Left colon (tissue), 2 donors: ENCODE measurements at places on chromosomes 6 and 20. TPM values are rescaled to one million over a fixed set of nuclear protein-coding genes. Genes with fewer than 3 reads are reported as not detected.

The RAET1L gene
- total RNA-seq: not detected

The TAB2 gene
- 69.5 TPM for total RNA-seq

The ISM1 gene
- 0.18 TPM for total RNA-seq

The RBBP8NL gene
- total RNA-seq: 6.7 TPM

The SH3BGRL2 gene
- total RNA-seq: 157 TPM

The ALDH8A1 gene
- total RNA-seq: 0.55 TPM

The GSTA5 gene
- total RNA-seq: not detected

The NOP56 gene
- 85.3 TPM for total RNA-seq

DNA sequence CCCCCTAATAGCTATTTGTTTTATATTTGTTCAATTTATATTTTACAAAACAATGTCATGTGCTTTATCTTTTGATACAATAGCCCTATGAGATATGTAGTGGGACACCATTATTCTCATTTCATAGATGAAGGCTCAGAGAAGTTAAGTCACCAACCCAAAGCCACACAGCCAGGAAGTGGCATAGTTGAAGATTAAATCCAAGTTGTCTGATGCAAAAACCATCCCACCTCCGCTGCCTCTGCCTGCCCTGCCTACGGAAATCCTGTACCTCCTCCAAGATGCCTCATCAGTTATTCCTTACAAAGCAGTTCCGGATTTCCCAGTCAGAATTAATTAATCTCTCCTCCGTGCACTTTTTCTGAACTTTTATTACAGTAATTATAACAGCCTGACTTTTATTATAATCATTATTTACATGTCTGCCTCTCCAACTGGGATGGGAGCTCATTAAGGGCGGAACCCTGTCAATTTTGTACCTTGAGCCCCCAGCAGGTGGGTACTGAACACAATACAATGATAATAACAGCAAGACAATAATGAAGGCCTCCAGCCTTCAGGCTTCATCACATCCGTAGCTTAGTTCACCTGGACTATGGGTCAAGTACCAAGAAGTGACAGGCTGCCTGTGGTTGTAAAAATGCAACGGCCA is 54.7 kb downstream of the LRFN2 start:
- no peak for DNase-seq

GRCh38 chr6:153989989-153990388 is 49.1 kb upstream of the OPRM1 start:
- DNase-seq: no peak

GRCh38 chr6:19865178-19865577 is 28.0 kb downstream of the ID4 start:
- DNase-seq: no peak

DNA sequence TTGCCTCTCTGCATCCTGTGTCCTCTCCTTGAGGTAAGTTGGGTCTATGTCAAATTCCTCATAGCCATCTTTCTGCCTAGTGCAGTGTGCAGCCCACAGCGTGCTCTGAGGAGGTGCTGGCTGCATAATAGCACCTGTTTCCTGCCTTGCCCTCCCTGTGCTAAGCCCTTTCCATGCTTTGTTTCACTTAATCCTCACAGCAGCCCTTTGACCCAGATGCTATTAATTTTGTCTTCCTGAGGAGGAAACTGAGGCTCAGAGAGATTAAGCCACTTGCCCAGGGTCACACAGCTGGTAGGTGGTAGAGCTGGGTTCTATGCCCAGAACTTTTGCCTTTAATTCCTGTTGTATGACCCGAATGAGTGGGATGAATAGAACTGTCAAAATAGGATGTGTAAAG is 13.5 kb downstream of the FAM83D start:
- no peak for DNase-seq

DNA sequence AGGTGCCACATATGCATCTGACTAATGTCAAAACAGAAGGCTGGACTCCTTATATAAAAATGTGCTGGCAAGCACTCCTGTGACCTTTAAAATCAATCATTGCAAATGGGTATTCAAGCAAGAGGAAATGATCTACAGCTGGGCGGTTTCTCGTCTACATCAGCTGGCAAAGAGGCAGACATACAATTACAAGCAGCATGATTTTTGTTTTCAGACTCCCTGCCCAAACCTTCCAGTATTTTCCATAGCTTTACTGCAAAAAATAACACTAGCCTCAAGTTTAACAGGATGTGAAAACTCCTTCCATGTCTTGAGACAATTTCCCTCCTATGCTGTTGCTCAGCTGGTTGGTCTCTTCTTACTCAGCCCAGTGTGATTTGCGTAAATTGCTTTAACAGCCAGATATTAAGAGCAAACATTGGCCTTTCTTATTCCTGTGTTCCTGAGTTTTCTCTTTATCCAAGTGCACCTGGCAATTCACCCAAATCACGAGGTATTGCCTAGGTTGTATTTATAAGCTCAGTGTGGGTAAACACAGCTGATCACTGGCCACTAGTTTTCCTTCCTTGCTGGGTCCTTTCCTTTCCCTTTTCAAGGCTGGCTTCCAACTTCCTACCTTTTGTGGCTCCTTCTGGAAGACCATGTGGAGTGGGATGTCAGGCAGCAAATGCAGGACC is 130.4 kb downstream of the MOXD1 start:
- no peak for DNase-seq

- no peak for DNase-seq
These were observed 143.5 kb upstream of the BMP2 start for GRCh38 chr20:6623989-6624388.

DNA sequence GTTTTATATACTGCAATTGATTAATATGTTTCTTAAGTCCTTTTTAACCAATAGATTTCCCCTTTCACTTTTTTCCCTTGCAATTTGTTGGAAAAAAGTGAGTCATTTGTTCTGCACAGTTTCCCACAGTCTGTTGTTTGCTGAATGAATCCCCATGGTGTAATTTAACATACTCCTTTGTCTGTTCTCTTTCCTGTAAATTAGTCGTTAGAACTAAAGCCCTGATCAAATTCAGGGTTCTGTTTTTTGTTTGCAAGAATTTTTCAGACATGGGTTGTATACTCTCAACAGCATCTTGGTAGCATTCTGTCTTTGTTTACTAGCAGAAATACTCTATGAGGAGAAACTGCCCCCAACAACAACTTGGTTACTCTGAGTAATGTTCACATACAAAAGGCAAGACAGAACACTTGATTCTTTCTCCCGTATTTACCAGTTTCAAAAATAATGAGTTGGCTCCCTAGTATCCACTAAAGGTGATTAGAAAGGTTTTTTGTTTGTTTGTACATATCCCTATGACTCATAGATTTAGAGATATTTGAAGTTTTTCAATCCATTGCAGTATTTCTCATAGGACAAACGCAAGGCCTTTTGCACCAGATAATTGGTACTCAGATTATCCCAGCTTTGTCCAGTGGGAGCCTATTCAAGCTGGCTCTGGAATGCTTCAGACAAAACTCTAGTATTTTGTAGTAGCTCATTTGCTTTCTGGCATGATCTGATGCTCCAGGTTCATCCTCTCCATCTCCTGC is 16.5 kb downstream of the BLOC1S5 start:
- no peak for DNase-seq

- DNase-seq: no peak
These were observed 73.9 kb downstream of the PTPRK start for GRCh38 chr6:128446497-128446896.

GRCh38 chr20:63434599-63435378 is 37.7 kb downstream of the KCNQ2 start:
- peak; percentile 45 for DNase-seq

GRCh38 chr20:31706607-31707257 is 15.9 kb downstream of the BCL2L1 start:
- no peak for DNase-seq

GRCh38 chr6:16136621-16137450 is 8.0 kb downstream of the MYLIP start:
- no peak for DNase-seq

- DNase-seq: no peak
These were observed 368.5 kb upstream of the EPHA7 start for GRCh38 chr6:93787841-93788240.

DNA sequence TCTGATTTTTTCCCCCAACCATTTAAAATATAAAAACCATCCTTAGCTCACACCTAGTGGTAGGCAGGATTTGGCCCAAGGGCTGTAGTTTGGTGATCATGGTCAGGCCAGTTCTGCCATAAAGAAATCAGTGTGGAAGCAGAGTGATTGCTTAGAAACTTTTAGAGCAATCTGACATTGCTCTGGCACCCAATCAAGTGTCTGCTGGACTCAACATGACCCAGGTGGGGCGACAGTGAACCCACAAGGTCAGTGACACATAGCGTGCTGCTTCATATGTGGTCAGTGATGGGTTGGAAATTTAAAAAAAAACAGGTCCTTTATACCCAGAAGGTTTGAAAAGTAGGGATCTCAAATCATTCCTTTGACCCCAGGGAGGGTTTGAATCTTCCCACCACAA is 107.9 kb downstream of the BANF2 start:
- no peak for DNase-seq

DNA sequence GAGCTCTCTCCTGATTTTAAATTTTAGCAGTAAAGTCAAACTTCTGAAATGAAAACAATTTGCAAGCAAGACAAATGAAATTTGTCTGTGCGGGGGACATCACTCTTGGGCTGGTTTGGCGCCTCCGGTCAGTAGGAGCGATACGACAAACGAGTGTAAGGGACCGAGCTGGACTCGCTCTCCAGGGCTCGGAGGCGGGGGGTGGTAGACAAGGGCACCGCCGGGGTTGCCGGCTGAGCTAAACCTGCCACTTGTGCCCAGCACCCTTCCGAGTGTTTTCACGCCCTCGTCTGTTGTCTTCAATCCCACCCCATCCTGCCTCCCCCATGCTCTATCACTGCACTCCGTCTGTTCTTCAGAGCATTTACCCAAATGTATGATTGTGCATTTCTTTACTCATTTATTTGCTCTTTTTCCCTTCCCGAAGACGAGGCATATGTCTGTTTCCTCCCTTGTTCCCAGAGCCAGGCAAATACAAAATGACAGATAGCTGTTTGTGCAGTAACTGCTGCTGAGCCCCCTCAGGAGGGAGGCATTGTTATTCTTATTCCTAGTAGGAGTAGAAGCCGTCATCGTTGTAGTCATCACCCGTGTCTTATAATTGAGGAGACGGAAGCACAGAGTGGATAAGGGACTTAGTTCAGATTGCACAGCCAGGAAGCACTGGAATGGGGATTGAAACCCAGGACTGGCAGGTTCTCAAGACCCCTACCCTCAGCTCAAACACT is 62.8 kb upstream of the APCDD1L start:
- DNase-seq: no peak

- no peak for DNase-seq
These were observed 86.9 kb downstream of the PLEKHG1 start for GRCh38 chr6:150686566-150686965.

- DNase-seq: no peak
These were observed 172.5 kb upstream of the KCNK16 start for GRCh38 chr6:39494998-39495397.

GRCh38 chr6:115001731-115002350 is 659.0 kb upstream of the HS3ST5 start:
- no peak for DNase-seq

- no peak for DNase-seq
These were observed 6.0 kb upstream of the PRDM1 start for GRCh38 chr6:106079961-106080762.

DNA sequence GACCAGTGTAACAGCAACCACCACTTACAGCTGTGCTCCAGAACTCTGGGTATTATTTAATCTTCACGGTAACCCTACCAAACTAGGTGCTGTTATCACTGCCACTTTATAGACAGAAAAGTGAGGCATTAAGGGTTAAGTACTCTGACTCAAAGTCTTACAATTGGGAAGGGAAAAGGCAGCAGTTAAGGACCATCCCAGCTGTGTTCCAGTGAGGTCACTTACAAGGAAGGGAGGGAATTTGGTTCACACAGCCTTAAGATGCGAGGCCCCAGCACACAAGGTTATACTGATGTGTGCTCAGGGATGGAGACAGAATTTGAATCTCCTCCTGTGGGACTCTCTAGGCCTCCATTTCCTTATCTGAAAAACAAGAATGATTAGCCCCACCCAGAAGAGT is 46.7 kb downstream of the TRERF1 start:
- no peak for DNase-seq

DNA sequence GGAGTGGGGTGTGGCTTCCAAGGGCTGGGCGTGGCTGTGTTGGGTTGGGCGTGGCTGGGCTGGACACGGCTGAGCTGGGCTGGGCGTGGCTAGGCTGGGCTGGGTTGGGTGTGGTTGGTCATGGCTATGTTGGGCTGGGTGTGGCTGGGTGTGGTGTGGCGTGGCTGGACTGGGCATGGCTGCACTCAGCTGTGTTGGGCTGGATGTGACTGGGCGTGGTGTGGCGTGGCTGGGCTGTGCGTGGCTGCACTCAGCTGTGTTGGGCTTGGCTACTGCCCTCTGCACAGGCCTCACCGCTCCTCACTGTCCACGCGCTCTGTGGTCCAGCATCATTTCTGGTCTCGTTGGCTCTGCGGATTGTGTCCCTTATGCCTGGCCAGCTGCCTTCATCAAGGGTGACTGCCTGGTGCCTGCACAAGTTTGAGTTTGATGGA is 43.5 kb upstream of the SLCO4A1 start:
- DNase-seq: peak; percentile 81

DNA sequence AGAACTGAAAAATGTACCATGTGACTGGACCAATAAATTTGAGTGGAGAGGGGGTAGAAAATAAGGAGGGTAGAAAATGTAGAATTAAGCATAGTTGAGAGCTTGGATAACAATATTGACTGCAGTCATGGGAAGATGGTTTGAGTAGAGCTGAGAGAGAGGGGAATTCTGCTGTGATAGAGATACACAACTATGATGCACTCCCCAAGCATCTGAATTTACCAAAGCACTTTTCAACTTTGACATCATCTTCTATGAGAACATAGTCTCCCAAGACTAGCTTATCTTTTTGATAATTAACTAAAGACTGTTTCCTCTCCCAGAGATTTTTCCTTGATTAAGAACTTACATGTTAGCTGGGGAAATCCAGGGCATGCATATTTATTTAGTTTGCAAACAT is 103.1 kb downstream of the TNFRSF21 start:
- no peak for DNase-seq

GRCh38 chr6:14458669-14459266 is 341.2 kb downstream of the CD83 start:
- DNase-seq: no peak

DNA sequence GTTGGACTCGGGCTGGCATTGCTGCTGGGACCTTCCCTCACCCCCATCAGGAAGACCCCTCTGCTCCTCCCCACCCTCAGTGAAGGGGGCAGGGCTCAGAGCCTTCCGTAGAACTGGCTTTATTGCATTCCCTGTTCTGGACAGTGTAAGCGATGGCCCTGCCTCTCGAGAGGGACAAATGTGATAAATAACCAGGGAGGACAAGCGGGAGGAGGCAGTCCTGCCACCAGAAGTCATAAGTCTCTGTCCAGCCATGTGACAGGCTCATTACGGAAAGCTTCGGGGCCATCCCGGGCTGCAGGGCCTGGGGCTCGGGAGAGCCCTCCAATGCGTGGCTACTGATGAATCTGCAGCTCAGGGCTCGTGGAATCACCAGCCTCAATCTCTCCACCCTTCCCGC is 58.5 kb upstream of the MDGA1 start:
- no peak for DNase-seq

GRCh38 chr20:51121272-51121671 is 98.4 kb upstream of the KCNG1 start:
- DNase-seq: no peak

DNA sequence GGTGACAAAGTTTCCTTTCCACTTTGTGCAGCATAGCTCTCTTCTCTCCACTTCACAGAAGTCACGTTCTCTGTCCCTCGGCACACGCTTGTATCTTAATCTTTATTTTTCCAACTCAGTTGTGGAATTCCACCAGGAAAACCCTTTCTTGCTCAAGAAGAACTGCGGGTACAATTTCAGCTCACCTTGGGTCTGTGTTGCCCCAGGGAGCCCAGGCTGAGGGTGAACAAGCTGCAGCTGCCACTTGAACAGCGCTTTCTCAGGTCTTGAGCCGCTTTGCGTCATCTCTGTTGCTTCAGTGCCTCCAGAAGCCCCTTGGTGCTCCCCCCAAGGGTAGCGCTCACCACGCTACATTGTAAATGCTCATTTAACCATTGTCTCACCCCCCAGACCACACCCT is 229.2 kb upstream of the TAB2 start:
- no peak for DNase-seq
